ENCODE measurements at places on chromosomes 3 and 15. TPM values are rescaled to one million over a fixed set of nuclear protein-coding genes. Genes with fewer than 3 reads are reported as not detected.

DNA sequence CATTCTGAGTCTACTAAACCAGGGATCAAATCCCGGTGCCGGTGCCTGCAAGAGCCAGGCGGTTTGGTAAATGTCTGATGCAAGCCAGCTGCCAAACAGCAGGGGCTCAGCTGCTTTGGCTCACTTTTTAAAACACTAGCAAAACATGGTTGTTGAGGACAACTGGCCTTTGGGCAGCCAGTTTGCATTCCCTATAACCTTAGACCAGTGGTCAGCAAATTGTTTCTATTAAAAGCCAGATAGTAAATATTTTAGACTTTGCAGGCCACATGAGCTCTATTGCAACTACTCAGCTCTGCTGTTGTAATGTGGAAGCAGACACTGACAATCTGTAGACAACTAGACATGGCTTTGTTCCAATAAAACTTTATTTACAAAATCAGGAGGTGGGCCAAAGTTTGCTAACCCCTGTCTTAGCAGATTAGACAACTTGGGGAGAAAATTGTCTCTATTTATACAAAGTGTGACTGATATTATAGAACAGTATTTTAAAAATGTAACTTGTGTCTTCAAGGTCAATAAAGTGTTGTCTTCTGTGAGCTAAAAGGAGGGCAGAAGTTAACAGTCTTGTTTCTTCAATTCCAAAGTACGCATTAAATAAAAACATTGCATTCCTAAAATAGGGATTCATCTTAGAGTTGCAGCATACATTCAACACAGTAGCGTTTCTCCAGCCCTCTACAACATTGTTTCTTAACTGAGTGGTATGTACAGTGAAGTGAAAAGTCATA lies 67.6 kb downstream of the SSUH2 start:
- H3K4me3 ChIP-seq, result no peak overlapping the region
- no peak for DNase-seq
- H3K4me1 ChIP-seq, result peaks cover 3% of the 10 kb centered on the region

CX3CR1 gene
- 1.1 TPM for total RNA-seq

GOLGA8J gene
- 3.7 TPM for total RNA-seq

DNA sequence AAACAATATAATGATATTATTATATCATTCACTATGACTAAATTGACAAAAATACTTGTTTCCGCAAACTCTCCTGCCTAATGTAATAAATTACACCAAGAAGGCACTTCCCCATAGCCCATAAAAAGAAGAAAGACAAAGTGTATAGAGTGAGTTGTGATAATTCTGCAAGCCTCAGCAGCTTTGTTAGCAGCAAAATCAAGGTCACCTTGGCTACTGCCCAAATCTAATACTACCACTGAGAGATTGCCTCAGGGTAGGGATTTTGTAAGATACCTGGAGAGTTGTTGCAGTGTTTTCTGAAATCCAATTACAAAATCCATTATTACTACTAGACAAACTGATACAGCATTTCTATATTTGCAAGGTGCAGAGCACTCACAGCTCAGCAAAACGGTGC lies 503.5 kb downstream of the FGF12 start:
- no peak overlapping the region for H3K27ac ChIP-seq
- H3K4me3 ChIP-seq, result no peak overlapping the region
- no peaks in the 10 kb centered on the region for H3K4me1 ChIP-seq
- no peaks in the 10 kb centered on the region for H3K27me3 ChIP-seq
- no peak for DNase-seq
- H3K36me3 ChIP-seq, result no peaks in the 10 kb centered on the region

DVL3 gene
- 73.2 TPM for total RNA-seq

DNA sequence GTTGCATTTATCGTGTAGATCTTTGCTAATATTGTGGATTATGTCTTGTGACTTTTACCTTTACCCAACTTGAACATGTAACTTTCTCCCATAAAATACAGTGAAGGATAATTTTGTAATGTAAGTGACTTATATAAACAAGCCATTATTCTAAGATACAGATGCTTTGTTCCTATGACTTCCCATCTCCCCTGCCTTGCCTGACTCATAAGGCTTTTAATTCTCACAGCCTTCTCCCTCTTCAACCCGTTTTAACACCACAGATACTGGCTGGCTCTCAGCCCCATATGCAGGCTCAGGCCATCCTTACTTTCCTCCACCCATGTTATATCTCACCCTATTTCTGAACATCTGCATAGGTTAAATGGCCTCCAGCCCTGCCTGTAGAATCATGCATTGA lies 4.1 kb downstream of the CCNDBP1 start:
- H3K4me1 ChIP-seq, result peaks cover 8% of the 10 kb centered on the region
- no peak overlapping the region for H3K27ac ChIP-seq
- peaks cover 48% of the 10 kb centered on the region for H3K36me3 ChIP-seq

- no peaks in the 10 kb centered on the region for H3K36me3 ChIP-seq
- H3K4me3 ChIP-seq, result no peak overlapping the region
- H3K27me3 ChIP-seq, result no peaks in the 10 kb centered on the region
Observed at GRCh38 chr3:109089265-109089664, 28.7 kb downstream of the MORC1 start.

- no peaks in the 10 kb centered on the region for H3K27me3 ChIP-seq
- H3K4me1 ChIP-seq, result no peaks in the 10 kb centered on the region
- H3K4me3 ChIP-seq, result no peak overlapping the region
- no peaks in the 10 kb centered on the region for H3K36me3 ChIP-seq
Observed at GRCh38 chr3:98331329-98331728, 22.3 kb upstream of the OR5K4 start.

BCHE gene
- total RNA-seq, result 6.6 TPM

- DNase-seq, result no peak
- no peak overlapping the region for H3K4me3 ChIP-seq
- no peaks in the 10 kb centered on the region for H3K4me1 ChIP-seq
- no peaks in the 10 kb centered on the region for H3K27me3 ChIP-seq
- H3K36me3 ChIP-seq, result no peaks in the 10 kb centered on the region
Observed at GRCh38 chr3:66344848-66345578, 124.2 kb downstream of the SLC25A26 start.

GRCh38 chr3:53702776-53703530 lies 143.3 kb downstream of the CHDH start:
- DNase-seq, result no peak
- peaks cover 3% of the 10 kb centered on the region for H3K4me1 ChIP-seq
- H3K4me3 ChIP-seq, result no peak overlapping the region
- no peaks in the 10 kb centered on the region for H3K27me3 ChIP-seq
- H3K27ac ChIP-seq, result no peak overlapping the region
- no peaks in the 10 kb centered on the region for H3K36me3 ChIP-seq

DNA sequence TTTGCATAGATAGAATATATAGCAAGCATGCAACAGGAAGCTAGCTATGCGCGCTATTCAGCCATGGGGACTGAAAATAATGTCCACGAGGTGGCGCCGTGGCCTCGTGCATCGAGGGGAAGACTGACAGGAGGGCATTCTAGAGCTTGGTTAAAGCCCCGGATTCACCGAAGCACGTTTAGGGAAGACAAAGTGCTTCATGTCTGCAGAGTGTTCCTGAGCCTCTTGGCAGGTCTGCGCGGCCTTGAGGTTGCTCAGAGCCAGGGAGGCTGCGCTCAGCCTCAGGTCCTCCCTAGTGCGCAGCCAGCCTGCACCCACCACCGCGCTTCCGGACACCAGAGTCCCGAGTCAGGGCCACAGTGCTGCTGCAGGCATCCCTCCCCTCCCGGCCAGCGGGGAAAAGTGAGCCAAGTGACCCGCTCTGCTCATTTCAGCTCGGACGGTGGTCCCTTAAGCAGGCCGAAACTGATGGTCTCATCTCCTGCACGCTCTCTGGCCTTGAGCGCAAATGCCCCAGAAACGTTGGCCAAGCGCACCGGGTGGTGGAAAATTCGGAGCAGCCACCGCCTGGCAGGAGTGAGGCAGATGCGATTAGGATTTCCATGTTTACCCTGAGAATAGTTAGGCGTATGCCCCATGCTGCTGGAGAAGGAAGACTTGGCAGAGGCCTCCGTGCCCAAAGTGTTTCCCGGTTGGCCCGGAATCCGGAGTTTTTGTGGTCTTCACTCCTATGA lies 24.8 kb downstream of the GABRA5 start:
- H3K4me3 ChIP-seq, result no peak overlapping the region
- peak; percentile 57 for DNase-seq
- no peaks in the 10 kb centered on the region for H3K27me3 ChIP-seq
- no peak overlapping the region for H3K27ac ChIP-seq
- peaks cover 3% of the 10 kb centered on the region for H3K4me1 ChIP-seq

GRCh38 chr3:98574132-98574531 lies 19.3 kb downstream of the CPOX start:
- H3K4me3 ChIP-seq, result no peak overlapping the region
- H3K27me3 ChIP-seq, result no peaks in the 10 kb centered on the region
- H3K36me3 ChIP-seq, result peaks cover 17% of the 10 kb centered on the region
- H3K4me1 ChIP-seq, result peaks cover 5% of the 10 kb centered on the region
- no peak overlapping the region for H3K27ac ChIP-seq
- DNase-seq, result no peak

GRCh38 chr3:15205934-15206661 lies at the start of gene CAPN7:
Gene CAPN7, plus strand, starts transcription at chr3:15206246. Its CDS starts 250 bp downstream, at chr3:15206496.
- no peaks in the 10 kb centered on the region for H3K27me3 ChIP-seq
- H3K27ac ChIP-seq, result peak within 1 kb of the TSS; percentile 99
- H3K4me3 ChIP-seq, result peak within 1 kb of the TSS; percentile 70
- H3K36me3 ChIP-seq, result no peaks in the 10 kb centered on the region
- H3K4me1 ChIP-seq, result peaks cover 18% of the 10 kb centered on the region

DNA sequence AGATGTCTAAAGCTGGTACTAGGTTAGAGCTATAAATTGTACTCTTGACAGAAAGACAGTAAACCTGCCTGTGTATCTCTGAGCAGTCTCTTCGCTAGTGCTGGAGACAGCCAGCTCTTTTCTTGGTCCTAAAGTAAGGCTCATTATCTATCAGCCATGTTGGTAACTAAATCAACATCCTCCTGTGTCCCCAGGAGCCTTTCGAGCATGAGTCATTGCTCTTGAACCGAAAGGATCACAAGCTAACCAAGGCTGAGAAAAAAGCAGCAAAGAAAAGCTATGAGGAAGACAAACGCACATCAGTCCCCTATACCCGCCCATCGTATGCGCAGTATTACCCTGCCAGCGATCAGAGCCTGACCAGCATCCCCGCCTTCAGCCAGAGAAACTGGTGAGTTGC lies 25.0 kb upstream of the TEX264 start:
- no peaks in the 10 kb centered on the region for H3K27me3 ChIP-seq
- no peak overlapping the region for H3K4me3 ChIP-seq
- H3K27ac ChIP-seq, result no peak overlapping the region
- peaks cover 70% of the 10 kb centered on the region for H3K36me3 ChIP-seq
- H3K4me1 ChIP-seq, result no peaks in the 10 kb centered on the region

DNA sequence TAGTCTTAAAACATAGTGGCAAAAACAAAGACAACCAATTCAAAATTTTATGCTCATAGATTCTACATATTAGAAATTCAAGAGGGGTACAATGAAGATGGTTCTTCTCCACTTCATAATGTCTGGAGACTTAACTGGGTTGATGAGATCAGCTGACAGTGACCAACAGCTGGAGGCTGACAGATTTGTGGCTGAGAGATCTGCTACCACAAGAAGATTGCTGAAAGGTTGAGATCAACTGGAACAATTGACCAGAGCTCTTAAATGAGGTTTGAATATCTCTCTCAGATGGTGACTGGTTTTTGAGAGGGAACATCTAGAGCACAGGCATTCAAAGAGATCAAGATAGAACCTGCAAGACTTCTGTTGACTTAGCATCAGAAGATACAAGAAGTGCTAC lies 254.1 kb upstream of the ARPP21 start:
- H3K4me1 ChIP-seq, result no peaks in the 10 kb centered on the region
- no peak for DNase-seq
- no peak overlapping the region for H3K4me3 ChIP-seq
- H3K36me3 ChIP-seq, result no peaks in the 10 kb centered on the region
- H3K27me3 ChIP-seq, result no peaks in the 10 kb centered on the region

COLQ gene
- total RNA-seq, result 2.7 TPM

Data from thyroid gland (tissue), 4 donors.